ENCODE measurements at places on chromosomes 7 and 10. TPM values are rescaled to one million over a fixed set of nuclear protein-coding genes. Genes with fewer than 3 reads are reported as not detected.

- no peaks in the 10 kb centered on the region for H3K36me3 ChIP-seq
- H3K4me3 ChIP-seq, result no peak overlapping the region
- H3K27me3 ChIP-seq, result no peaks in the 10 kb centered on the region
- no peak overlapping the region for H3K27ac ChIP-seq
- no peak for DNase-seq
Observed at GRCh38 chr7:138374119-138374693, 85.9 kb upstream of the TRIM24 start.

DNA sequence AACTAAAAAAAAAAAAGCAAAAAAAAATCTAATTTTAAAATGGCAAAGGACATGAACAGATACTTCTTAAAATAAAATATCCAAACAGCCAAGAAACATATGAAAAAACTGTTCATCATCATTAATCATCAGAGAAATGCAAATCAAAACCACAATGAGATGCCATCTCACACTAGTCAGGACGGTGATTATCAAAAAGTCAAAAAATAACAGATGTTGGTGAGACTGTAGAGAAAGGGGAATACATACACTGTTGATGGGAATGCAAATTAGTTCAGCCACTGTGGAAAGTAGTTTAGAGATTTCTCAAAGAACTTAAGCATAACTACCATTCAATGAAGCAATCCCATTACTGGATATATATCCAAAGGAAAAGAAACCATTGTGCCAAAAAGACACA is 30.2 kb downstream of the COBL start:
- H3K27me3 ChIP-seq, result no peaks in the 10 kb centered on the region
- no peak overlapping the region for H3K27ac ChIP-seq
- H3K4me3 ChIP-seq, result no peak overlapping the region

DNA sequence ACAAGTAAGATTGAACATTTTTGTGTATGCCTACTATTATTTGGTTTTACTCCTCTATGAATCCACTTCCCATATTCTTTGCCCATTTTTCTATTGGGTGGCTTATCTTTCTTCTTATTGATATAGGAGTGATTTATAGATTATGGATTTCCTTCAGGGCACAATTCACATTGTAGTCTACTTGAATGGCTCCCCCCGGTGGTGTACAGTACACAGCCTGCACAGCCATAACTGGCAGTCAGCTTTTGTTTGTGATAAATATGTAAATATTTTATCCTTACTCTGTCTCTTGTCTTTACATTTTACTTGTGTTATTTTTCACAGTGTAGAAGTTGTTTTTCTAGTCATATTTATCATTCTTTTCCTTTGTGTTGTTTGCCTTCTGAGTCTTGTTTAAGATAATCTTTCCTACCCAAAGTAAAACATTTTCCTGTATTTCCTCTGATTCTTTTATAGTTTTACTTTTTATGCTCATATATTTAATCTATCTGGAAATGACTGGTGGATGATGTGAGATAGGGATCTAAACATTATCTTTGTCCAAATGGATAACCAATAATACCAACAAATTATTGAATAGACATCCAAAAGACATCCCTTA is 23.9 kb upstream of the CALD1 start:
- H3K4me1 ChIP-seq, result no peaks in the 10 kb centered on the region
- H3K27ac ChIP-seq, result no peak overlapping the region
- H3K4me3 ChIP-seq, result no peak overlapping the region
- H3K27me3 ChIP-seq, result no peaks in the 10 kb centered on the region
- H3K36me3 ChIP-seq, result no peaks in the 10 kb centered on the region

- H3K27me3 ChIP-seq, result peaks cover 4% of the 10 kb centered on the region
- DNase-seq, result no peak
- H3K4me1 ChIP-seq, result no peaks in the 10 kb centered on the region
- H3K36me3 ChIP-seq, result no peaks in the 10 kb centered on the region
- H3K4me3 ChIP-seq, result no peak overlapping the region
- H3K27ac ChIP-seq, result no peak overlapping the region
Observed at GRCh38 chr10:90481326-90481923, 376.4 kb downstream of the HTR7 start.

DNA sequence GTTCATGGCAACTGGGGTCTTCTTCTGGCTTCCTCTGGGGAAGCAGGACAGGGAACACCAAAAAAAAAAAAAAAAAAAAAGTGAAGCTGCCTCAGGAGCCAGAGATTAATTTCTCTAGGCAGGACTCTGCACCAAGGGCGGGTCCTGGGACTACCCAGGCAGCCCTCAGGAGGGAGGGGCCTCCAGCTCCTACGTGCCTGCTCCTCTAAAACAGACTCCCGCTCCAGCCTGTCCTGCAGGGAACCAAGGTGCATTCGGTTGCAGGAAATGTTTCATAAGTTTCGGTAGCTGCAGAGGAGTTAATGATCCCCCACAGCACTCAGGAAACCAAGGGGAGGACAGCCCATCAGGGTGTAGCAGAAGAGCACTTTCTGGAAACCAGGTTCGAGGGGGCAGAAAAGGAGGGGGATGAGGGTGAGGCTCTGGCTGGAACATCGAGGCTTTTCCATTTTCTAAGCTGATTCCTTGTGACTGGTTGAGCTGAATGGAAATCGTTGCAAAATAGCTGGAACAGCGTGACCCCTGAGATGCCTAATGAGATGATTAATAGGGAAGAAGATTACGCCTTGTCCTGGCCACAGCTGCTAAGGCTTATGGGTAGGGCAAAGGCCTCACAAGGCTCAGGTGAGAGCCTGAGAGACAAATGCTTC is 84.2 kb downstream of the STRA8 start:
- no peaks in the 10 kb centered on the region for H3K36me3 ChIP-seq
- no peak for DNase-seq
- H3K4me3 ChIP-seq, result no peak overlapping the region
- no peaks in the 10 kb centered on the region for H3K27me3 ChIP-seq

GRCh38 chr10:28211759-28212158 is 91.1 kb downstream of the MPP7 start:
- no peaks in the 10 kb centered on the region for H3K36me3 ChIP-seq
- H3K4me3 ChIP-seq, result no peak overlapping the region
- H3K4me1 ChIP-seq, result no peaks in the 10 kb centered on the region
- no peak overlapping the region for H3K27ac ChIP-seq

- H3K4me1 ChIP-seq, result peaks cover 12% of the 10 kb centered on the region
- H3K36me3 ChIP-seq, result no peaks in the 10 kb centered on the region
- H3K27ac ChIP-seq, result no peak overlapping the region
- DNase-seq, result peak; percentile 27
- H3K4me3 ChIP-seq, result peak overlapping the region; percentile 97
Observed at GRCh38 chr7:135510592-135511183, 786 bp upstream of the CNOT4 start.

DNA sequence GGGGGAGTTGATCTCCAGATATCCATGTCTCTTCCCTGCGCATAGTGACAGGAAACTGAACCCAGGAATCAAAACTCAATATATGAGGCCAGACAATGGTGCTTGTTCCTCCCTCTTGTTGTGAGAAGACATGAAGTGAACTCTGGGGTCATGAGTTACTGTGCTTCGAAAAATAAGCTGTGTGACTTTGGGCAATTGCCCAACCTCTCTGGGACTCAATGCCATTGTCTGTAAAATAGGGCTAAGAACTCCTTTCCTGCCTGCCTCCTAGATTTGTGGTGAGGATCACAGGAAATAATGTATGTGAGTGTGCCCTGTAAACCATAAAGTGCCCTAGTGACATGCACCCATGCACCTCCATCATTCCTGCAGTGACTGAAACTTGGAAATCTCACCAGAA is 48.4 kb downstream of the SYPL1 start:
- H3K27me3 ChIP-seq, result no peaks in the 10 kb centered on the region
- H3K4me3 ChIP-seq, result no peak overlapping the region
- H3K4me1 ChIP-seq, result peaks cover 22% of the 10 kb centered on the region
- no peak overlapping the region for H3K27ac ChIP-seq
- H3K36me3 ChIP-seq, result no peaks in the 10 kb centered on the region

GRCh38 chr10:58817201-58817846 is 304.7 kb downstream of the BICC1 start:
- no peak overlapping the region for H3K4me3 ChIP-seq
- H3K4me1 ChIP-seq, result peaks cover 45% of the 10 kb centered on the region
- H3K27ac ChIP-seq, result peak overlapping the region; percentile 68
- DNase-seq, result peak; percentile 53

DNA sequence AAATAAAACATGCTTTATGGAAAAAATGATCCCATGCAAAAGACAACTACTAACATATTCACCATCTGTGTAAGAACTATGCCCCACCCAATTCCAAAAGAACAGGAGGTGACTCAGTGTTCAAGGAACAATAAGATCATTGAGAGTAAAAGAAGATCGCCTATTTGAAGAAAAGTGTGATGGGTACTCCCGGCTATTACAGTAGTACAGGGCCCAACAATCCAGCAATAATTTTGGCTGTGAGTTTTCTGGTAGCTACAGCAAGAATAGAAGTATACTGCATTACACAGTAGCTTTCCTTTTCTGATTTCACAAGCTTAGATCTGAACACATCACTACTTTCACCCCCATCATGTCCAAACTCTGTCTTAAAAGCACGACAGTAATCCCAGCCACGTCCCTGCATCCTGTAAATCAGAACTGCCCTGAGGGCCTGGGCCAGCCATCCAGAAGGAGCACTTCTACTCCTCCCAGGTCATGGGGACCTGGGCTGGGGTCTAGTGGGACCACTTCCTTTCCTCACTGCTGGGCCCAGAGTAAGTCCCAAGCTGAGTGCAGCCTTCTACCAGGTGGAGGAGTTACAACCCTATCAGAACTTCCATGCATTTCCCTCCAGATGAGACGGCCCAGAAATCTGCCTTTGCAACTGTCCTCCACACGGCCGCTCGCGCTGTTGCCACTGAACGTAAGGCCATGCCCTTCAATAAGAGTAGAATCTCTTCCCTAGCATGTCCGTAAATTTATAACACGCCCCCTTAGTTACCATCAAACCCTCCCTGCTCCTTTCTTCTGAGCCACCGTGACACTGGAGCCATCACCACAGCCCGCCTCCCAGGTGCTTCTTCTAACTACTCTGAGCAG is 7.9 kb downstream of the ESYT2 start:
- DNase-seq, result no peak
- peaks cover 57% of the 10 kb centered on the region for H3K4me1 ChIP-seq
- H3K27me3 ChIP-seq, result no peaks in the 10 kb centered on the region
- H3K4me3 ChIP-seq, result no peak overlapping the region
- peak overlapping the region; percentile 97 for H3K27ac ChIP-seq

GRCh38 chr10:102491136-102491535 is 11.4 kb downstream of the ACTR1A start:
- H3K36me3 ChIP-seq, result no peaks in the 10 kb centered on the region
- H3K27me3 ChIP-seq, result no peaks in the 10 kb centered on the region
- H3K4me1 ChIP-seq, result peaks cover 17% of the 10 kb centered on the region
- H3K4me3 ChIP-seq, result no peak overlapping the region

- no peaks in the 10 kb centered on the region for H3K36me3 ChIP-seq
- H3K4me1 ChIP-seq, result peaks cover 27% of the 10 kb centered on the region
- no peak overlapping the region for H3K27ac ChIP-seq
- H3K27me3 ChIP-seq, result no peaks in the 10 kb centered on the region
- DNase-seq, result no peak
- H3K4me3 ChIP-seq, result no peak overlapping the region
Observed at GRCh38 chr10:97600616-97601015, 11.1 kb downstream of the C10orf62 start.

DNA sequence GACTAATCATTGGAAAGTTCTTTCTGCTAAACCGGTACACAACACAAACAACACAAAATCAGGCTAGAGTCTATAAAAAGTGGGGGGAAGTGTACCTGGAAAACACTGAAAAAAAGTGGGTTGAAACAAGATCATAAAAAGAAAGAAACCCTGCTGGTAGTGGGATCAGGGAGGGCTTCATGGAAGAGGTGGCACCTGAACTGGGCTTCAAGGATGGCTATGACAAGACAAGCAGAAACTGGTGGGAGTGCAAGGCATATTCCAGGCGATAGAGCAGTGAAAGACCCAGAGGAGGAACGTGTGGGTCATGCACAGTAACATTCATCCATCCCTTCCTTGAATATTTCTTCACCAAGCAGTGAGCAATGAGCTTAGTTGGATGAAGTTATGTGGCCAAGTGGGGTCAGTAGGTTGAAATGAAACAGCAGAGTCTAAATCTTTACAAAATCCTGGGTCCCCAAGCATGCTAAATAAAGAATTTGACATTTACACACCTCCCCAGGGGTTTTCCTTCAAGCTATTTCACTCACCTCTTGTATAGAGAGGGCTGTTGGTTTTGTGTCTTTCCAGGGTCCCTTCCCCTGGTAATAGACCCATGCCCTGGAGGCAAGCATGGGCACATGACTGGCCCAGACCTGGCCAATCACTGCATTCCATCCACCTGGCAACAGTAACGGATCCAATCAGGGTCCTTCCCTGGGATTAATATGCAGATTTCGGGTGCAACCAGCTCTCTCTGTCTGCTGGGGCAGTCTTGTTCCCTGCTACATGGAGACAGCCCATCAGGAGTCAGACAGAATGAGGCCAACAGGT is 38.2 kb downstream of the SPOCK2 start:
- no peak for DNase-seq
- H3K4me3 ChIP-seq, result no peak overlapping the region
- no peak overlapping the region for H3K27ac ChIP-seq
- no peaks in the 10 kb centered on the region for H3K27me3 ChIP-seq

GRCh38 chr7:143025371-143025770 is 1.6 kb downstream of the OR9A2 start:
- no peak for DNase-seq
- H3K27ac ChIP-seq, result no peak overlapping the region
- H3K4me3 ChIP-seq, result no peak overlapping the region

- no peak overlapping the region for H3K4me3 ChIP-seq
- no peaks in the 10 kb centered on the region for H3K4me1 ChIP-seq
- DNase-seq, result no peak
- no peaks in the 10 kb centered on the region for H3K36me3 ChIP-seq
- no peak overlapping the region for H3K27ac ChIP-seq
Observed at GRCh38 chr10:68171539-68172080, 60.3 kb downstream of the ATOH7 start.

DNA sequence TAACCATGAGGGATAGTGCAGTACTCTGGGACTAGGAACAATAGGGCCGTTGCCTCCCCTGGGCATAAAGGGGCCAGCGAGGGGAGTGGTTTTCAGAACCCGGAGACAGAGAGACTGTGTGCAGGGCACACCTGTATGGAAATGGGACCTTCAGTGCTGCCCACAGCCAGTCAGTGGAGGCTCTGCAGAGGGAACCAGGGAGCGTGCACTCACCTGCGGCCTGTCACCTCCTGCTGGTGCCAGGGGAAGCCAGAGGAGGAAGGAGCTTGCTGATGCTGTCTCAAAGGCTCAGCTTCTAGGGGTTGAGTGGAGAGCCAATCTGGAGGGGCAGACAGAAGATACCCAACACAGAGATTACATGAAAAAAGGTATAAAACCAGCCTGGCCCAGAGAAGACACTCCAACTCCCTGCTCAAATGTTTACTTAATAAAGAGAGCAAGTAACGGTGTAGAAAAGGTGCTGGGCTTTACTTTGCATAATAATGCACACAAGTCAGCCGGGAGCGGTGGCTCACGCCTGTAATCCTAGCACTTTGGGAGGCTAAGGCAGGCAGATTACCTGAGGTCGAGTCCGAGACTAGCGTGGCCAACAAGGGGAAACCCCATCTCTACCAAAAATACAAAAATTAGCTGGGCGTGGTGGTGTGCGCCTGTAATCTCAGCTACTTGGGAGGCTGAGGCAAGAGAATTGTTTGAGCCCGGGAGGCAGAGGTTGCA is 35.5 kb upstream of the WAPL start:
- no peaks in the 10 kb centered on the region for H3K27me3 ChIP-seq
- no peak overlapping the region for H3K27ac ChIP-seq
- no peak for DNase-seq
- no peaks in the 10 kb centered on the region for H3K36me3 ChIP-seq
- H3K4me3 ChIP-seq, result no peak overlapping the region

SPDYE16 gene
- 2.9 TPM for total RNA-seq

LRRC61 gene
- total RNA-seq, result 83.0 TPM

GNAT3 gene
- not detected for total RNA-seq

TLL2 gene
- 0.14 TPM for total RNA-seq

NANOS1 gene
- total RNA-seq, result 7.5 TPM

HYAL4 gene
- 0.17 TPM for total RNA-seq

TCERG1L gene
- 0.65 TPM for total RNA-seq

NOD1 gene
- total RNA-seq, result 6.9 TPM

FAM13C gene
- total RNA-seq, result 49.9 TPM
